ENCODE measurements at places on chromosomes 1 and 21.

GRCh38 chr21:41209016-41209619, 41.2 kb downstream of the BACE2 start:
- DNase-seq = no peak

GRCh38 chr1:116933606-116934515, 24.1 kb downstream of the PTGFRN start:
- DNase-seq = no peak

GRCh38 chr1:152398812-152399698, 15.0 kb downstream of the CRNN start:
- DNase-seq = peak; percentile 23

DNA sequence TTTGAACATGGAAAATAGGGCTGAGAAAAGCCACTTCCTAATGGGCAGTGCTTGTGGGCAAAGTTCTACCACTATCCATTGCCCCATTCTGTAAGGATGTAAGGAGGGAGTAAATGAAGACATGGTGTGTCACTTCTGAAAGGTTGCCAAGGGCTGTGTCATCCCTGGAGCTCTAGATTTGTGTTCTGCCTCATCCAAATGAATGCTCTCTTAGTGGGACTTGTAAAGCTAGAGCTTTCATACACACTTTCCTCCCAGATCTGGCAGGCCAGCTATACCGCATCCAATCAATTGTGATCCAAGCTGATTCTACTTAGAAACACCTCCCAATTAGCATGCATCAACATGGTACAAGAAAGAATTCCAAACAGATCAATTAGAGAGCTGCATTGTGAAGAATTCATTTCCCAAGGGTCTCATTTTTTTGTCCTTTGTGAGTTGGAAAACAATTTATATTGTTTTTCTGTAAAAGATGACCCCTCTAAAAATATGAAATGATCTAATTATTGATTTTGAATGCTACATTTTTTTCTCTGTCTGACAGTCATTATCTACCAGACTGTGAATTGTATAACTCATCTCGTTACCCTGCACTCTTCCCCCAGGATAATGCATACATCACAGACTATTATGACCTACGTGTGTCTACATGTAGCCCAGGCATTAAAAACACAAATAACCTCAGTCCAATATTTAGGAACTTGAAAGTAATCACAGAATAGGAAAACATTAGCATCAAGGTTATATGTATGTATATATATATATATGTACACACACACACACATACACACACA, 117.1 kb upstream of the DUSP10 start:
- DNase-seq = peak; percentile 73

DNA sequence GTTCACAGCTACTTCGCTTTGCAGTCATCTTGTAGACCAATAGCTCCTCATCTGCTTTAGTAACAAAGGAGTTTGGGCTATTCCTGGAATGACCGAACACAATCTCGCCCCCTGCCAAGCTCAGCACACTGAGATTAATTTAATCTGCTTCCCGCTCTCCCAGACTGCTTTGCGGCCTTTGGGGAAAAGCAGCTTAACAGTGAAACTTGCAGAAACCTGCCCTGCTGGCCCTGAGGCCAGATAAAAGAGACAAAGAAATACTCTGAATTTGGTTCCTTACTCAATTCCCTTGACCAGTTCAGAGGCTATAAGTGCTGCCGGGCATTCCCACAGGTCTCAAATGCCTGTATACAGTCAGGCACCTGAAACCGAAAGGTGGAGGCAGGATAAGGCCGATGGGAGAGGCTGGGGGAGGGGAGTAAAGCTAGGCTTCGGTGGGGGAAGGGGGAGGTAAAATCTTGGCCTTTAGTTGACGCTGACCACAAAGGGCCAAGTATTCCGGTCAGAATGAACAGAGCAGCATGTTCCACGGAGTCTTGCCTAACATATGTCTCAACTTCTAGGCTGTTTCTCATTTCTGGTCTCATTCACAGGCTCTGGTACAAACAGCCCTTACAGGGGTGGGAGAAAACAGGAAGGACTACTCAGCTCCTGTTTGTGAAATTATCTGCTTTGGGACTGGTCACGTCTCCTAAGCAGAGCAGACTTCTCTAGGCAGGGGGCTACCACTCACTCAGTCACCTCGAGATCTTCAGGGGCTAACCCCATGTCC, 17.7 kb upstream of the A3GALT2 start:
- DNase-seq = peak; percentile 96

- no peak for DNase-seq
Observed at GRCh38 chr1:41917835-41918449, 780 bp downstream of the HIVEP3 start.

GRCh38 chr1:27724961-27725373, 794 bp upstream of the FAM76A start:
- peak; percentile 16 for DNase-seq

DNA sequence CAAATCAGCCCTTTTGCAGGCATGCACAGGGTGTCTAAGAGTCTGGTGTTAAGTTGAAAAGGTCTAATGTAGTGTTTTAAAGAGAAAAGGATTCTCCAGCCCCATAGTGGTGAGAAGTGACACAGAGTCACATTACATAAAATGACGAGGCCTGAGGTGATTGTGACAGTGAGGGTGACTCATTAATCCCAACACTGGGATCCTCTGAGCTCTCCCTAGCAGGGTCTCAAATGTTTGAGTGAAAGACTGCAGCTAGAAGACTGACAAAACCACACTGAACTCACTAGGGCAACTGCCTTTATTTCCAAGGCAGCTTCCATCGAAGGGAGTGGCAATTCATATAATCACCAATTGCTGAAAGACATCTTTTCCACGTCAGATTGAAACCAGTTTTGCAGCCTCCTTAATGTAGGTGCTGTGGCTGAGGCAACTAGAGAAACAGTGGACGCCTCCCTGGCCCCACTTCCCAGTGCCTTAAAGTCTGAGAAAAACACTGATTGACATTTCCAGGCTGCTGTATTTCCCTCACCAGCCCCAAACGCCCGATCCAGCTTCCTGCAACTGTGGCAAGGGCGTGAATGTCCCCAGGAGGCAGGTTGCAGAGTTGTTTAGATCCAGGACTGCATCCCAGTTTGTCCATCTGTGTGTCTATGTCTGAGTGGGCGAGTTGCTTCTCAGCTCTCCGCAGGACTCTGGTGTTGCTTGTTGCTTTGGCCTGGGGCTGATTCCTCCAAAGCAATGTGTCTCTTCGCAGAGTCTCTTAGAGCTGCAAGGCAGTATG, 81.4 kb downstream of the RUNX1 start:
- peak; percentile 10 for DNase-seq

GRCh38 chr1:53582211-53583020, 123.2 kb downstream of the DMRTB1 start:
- peak; percentile 79 for DNase-seq

DNA sequence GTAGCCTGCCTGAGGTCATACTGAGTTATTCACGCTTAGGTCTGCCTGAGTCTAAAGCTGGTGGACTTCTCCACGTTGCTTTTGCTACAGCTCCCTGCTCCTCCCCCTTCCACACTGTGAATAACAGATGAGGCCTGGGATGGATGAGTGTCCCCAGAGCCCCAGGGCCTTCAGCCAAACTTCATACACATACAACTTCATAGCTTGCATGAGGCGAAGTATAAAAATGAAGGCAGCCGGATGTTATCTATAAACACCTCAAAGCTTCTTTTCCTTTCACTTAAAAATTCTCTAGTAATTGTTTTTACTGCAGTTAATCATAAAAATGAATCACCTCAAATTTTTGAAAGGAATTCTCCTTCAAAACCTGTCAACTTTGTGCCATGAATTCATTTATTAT, 70.2 kb downstream of the DAB1 start:
- no peak for DNase-seq

Measured in renal cortical epithelial cell (primary cell).